ENCODE measurements at places on chromosomes 12 and 14.

GRCh38 chr14:102795060-102795925, 18.0 kb downstream of the TRAF3 start:
- no peak for DNase-seq

DNA sequence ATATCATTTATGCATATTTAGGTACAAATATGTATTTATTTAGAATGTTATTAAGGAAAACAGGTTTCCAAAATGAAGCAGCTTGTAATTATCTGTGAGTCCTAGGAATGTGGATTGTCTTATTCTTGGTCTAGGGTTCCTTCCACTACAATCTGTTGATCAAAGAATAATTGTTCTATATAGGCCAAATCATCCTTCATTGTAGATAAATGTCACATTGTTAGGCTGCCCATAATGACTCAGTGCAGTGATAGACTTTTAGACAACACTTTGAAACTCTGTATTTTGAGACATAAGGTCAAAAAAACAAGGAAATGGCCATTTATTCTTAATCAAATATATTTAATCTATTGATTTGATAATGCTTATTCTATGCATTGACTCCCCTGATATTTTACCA, 283.0 kb downstream of the ACSS3 start:
- no peak for DNase-seq

DNA sequence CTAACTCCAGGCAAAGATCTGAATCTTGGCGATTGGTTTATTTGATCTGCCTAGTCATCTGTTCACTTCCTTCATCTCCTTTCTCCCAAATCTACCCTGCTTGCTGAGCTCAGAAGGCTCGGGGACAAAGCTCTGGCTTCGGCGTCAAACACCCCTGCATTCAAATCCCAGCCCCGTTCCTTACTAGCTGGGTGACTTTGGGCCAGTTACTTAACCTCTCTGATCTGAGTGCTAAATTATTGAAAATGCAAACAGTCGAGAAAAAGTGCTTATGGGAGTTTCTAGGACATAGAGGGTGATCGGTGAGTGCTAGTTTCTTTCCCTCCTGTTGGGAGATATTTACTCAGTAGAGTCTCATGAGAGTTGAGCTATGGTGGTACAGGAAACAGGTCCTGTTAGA, 121.2 kb upstream of the RFLNA start:
- DNase-seq, result no peak

- DNase-seq, result no peak
Observed at GRCh38 chr12:6644257-6644596, 3.0 kb downstream of the ACRBP start.

- DNase-seq, result no peak
Observed at GRCh38 chr12:100584256-100584655, 10.8 kb downstream of the GAS2L3 start.

DNA sequence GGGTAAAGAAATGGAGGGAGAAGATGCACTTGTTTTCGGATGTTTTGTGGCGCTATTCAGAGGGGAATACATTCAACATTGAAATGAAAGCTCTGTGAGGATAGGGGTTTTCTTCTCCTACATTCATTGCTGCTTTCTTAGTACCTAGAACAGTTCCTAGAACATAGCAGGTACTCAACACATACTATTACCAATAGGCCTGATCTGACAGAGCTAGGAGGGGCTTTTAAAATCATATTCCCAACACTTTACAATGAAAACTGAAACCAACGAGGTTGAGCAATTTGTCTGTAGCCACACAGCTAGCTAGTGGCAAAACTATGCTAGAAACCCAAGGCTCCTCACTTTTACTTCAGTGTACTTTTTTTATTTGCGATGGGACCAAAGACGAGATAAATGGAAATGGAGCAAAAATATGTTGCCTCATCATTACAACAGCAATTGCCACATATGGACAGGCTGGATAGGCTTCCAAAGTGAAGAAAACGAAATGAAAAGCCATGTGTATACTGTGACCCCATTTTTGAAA, 23.1 kb upstream of the IL22 start:
- no peak for DNase-seq

DNA sequence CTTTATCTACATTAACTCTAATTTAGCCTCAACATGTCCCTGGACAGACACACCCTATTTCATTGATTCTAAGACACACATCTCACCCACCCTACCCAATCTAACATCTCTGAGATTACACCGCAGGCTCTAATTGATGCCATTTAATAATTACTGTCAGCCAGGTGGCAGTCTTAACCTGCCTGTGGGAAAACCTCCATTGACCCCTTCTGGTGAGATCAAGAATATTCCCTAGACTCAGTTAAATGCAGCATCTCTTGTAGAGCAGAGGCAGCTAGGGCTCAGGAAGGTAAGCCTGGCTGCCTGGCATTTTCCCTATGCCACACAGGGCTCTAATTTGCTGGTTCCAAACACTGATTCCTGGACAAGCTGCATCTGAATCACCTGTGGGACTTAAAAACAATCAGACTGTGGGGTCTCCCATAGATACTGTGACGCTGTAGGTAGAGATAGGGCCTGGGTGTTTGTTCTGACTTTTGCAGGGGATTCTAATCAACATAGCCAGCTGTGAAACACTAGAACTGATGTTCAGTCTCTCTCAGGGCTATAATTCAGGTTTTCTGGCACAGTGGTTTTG, 14.3 kb downstream of the MCRS1 start:
- no peak for DNase-seq

DNA sequence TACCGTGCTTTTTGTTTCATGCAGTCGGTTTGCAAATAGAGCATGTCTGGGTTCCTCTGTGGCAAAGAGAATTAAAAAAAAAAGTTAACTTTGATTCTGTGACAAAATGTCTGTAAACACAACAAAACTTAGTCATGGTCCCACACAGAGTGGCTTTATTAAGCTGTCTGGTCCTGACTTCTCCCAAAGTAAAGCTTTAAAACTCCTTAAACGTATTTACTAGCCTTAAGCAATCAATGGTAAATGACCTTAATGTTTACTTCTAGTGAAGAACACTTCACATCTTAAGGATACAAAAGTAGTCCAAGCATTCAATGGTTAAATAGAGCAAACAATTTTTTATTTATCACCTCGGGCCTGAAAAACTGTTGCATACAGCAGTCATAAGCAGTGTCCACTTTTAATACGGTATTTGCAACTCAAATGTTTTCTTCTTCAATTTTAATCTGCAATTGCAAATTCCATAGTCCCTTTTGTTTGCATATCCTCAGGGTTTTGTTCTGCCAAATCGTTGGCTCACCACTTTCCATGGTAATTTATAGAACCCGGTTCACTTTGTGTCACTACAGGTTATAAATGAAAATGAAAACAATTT, 453.0 kb upstream of the MIS18BP1 start:
- no peak for DNase-seq

- no peak for DNase-seq
Observed at GRCh38 chr14:60815371-60815770, 80.8 kb downstream of the MNAT1 start.

DNA sequence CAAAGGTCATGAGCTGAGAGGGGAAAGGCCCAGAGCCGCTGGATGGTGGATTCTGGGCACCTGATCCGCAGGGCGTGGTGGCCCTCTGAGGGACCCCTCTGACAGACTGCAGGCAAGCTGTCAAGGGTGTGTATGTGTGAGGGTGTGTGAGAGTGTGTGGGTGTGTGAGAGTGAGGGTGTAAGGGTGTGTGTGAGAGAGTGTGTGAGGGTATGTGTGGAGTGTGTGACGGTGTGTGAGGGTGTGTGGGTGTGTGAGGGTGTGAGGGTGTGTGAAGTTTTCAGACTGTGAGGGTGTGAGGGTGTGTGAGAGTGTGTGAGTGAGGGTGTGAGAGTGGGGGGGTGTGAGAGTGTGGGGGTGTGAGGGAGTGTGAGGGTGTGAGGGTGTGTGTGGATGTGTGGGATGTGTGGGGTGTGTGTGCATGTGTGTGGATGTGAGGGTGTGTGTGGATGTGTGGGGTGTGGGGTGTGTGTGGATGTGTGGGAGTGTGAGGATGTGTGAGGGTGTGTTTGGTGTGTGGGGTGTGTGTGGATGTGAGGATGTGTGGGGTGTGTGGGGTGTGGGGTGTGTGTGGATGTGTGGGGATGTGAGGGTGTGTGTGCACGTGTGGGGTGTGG, 156.7 kb downstream of the TMEM121 start:
- no peak for DNase-seq

- no peak for DNase-seq
Observed at GRCh38 chr14:25537846-25538455, 488.0 kb upstream of the STXBP6 start.

- DNase-seq, result no peak
Observed at GRCh38 chr12:28967426-28967825, 181.7 kb upstream of the FAR2 start.

GRCh38 chr12:24360461-24360860, 411.0 kb upstream of the SOX5 start:
- DNase-seq, result no peak

DNA sequence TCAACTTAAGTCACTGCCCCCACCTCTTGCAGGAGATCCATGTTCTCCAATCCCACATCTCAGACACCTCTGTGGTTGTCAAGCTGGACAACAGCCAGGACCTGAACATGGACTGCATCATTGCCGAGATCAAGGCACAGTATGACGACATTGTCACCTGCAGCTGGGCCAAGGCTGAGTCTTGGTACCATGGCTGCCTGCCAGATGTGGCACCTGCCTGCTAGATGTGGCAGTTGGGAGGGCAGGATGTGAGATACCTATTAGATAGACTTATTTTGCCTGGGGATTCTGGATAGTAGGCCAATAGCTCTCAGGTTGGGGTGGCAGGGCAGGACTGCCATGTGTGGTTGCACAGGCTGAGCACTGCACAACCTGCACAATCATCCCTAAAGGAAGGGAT, 7.9 kb upstream of the KRT86 start:
- DNase-seq, result no peak

GRCh38 chr14:77158882-77159255, 17.3 kb upstream of the ZDHHC22 start:
- DNase-seq, result no peak

DNA sequence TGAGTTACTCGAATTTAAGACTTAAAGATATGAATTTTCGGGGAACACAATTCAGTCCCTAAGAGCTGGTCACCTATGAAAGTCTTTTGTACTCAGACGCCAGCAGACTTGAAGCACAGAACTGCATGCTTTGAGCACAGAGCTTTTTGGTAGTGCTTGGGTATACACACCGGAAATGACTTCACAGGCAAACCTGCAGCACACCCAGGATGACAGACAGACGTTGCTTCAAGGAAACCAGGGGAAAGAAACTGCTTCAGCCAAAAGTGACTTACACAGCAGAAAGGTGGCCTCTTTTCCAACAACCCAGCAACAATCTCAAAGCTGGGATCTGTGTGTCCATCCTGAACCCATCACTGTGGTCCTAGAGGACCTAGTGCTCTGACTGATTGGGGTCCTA, 975.1 kb downstream of the AACS start:
- DNase-seq, result no peak

- no peak for DNase-seq
Observed at GRCh38 chr14:54322701-54323337, 74.0 kb upstream of the CDKN3 start.

- DNase-seq, result no peak
Observed at GRCh38 chr12:92574051-92574783, 128.6 kb upstream of the PLEKHG7 start.

GRCh38 chr12:78531831-78532458, 332.6 kb upstream of the SYT1 start:
- no peak for DNase-seq

DNA sequence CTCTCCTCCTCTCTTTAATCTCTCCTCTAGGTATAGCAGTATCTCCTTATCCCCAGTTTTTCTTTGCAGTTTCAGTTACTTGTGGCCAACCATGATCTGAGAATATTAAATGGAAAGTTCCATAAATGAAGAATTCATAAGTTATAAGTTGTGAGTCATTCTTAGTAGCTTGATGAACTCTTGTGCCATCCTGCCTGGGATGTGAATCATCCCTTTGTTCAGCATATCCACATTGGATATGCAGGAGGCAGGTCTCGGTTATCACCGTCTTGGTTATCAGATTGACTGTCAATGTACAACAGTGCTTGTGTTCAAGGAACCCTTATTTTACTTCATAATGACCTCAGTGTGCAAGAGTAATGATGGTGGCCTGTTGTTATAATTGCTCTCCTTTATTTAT, 134.0 kb downstream of the TMEM117 start:
- DNase-seq, result no peak

DNA sequence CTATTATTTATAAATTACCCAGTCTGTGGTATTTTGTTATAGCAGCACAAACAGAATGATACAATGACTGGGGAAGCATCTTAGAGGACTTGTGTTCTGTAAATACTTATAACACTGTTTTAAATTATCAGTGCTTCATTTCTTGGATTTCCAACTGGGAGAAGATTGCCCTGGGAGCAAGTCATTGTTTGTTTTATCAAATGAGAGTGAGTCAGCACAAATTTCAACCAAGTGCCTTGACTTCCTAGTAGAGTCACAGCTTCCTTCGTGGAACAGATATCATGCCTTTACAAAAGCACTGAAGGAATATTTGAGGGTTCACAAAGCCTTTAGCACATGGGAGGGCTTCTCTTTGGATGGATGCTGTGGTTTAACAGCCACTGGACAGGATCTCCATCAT, 234.1 kb downstream of the KTN1 start:
- no peak for DNase-seq

- no peak for DNase-seq
Observed at GRCh38 chr14:69712599-69713088, 54.3 kb upstream of the SRSF5 start.

- DNase-seq, result no peak
Observed at GRCh38 chr12:97316321-97316720, 146.3 kb upstream of the RMST start.

GRCh38 chr14:56156096-56156495, 37.9 kb downstream of the PELI2 start:
- no peak for DNase-seq

GRCh38 chr14:68405961-68406360, 386.9 kb downstream of the ZFP36L1 start:
- no peak for DNase-seq

DNA sequence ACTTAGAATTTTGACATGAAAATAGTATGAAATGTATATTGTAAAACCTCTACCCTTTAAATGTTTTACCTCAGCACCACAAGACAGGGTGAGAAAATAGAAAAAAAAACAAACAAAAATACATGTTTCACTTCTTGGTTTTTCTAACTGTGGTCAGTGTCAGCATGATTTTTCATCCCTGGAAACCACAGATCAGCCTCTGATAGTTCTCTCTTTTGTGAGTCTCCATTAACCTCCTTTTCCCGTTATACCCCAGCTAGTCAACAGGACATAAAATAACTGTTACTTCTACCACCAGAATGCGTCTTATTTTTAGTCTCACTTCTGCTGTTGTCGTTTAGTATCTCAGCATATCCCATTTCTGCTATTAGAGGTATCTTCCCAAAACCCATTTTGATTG, 48.3 kb upstream of the KCNMB4 start:
- DNase-seq, result no peak

- no peak for DNase-seq
Observed at GRCh38 chr12:45708901-45709300, 20.6 kb upstream of the ARID2 start.

Data from stimulated activated CD4-positive, alpha-beta T cell treated with anti-CD3 and anti-CD28 coated beads, Interleukin-12 subunit alpha, Interleukin-12 subunit beta, amount 100 ng/mL, for 48 hours (primary cell).